CD4-positive, alpha-beta T cell treated with Interleukin-17A for 1 hour (primary cell): ENCODE measurements at places on chromosomes 2 and 18.

GRCh38 chr2:131557558-131558321, 30.1 kb downstream of the CCDC74A start:
- DNase-seq = no peak

DNA sequence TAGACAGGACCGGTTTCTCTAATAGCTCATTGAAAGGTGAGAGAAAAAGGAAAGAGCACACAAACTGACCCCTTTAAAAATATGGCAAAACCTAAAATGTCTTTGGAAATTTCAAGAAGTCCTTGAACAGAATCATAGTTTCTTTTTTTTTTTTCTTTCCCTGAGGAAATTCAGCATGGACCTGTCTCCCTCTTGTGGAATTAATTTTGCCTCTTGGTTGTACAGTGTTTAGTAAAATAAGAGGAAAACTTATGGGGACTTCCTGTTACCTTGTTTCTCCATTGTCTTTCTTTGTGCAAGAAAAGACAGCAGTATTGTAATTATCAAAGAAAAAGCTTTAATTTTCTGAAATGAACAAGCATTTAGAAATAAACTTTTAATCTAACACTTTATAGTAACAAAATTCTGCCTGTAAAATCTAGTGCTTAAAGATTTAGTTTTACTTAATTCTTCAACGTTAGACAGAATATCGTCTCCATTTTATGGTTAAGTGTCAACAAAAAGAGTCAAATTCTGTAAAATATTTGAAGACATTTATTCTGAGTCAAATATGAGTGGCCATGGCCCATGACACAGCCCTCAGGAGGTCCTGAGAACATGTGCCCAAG, 176.3 kb upstream of the NABP1 start:
- no peak for DNase-seq

- DNase-seq = no peak
Measured at GRCh38 chr2:5915881-5916310, 223.7 kb downstream of the SOX11 start.

DNA sequence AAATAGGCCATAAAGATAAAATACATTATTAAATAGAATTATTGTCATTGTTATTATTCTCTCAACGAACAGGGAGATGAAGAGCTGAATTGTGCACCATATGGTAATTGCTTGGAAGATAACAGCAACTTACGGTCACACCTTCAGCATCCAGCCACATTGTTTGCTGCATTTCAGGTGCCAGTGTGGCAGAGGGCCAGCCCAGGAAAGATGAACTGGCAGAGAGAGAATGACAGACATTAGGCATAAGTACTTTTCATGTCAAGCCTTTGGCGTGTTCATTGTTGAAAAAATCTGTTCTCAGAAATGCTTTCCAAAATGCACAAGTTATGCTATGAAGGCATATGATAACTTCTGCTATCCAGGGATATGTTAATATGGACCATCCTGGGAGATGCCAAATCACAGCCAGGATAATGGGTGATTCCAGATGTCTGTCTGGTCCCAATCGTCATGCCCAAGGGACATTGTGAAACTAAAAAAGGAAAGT, 748.6 kb upstream of the PIK3C3 start:
- no peak for DNase-seq

- no peak for DNase-seq
Measured at GRCh38 chr2:38073211-38074057, 2.5 kb downstream of the CYP1B1 start.

DNA sequence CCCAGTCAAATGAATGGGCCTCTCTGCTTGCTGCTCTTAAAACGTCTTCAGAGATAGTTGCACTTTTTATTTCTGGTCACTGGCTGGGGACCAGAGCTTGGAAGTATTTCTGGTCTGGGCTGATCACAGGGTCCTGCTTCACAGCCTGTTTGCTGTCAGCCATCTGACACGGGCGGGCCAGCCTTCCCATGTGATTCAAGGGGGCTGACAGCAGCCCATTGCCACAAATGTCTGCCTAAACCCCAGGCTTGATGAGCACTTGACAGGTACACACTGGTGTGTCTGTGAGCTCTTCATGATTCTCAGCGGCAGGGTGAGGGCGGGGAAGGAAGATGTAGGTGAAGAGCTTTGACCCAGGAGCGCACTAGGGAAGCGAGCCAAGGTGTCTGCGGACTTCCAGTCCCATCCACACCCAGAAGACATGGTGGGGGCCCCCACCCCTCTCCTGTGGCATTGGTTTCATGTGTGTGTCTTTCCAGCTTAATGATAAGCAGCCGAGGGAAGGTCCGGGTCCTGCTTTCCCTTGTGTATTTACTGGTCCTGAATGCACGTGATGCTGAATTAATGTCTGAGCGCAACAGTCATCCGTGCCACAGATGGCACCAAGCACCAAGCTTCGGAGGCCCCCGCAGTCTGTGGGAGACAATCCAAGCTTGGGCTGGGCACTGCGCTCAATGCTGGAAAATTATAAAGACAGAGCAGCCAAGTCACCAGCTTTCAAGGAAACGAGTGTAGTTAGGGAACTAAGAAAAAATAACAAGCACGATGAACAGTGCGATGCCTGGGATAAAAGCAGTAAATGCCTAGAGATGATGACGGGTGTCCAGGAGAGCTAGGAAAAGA, 73.3 kb downstream of the SH3BP4 start:
- DNase-seq = no peak

- no peak for DNase-seq
Measured at GRCh38 chr2:151855111-151855510, 26.9 kb upstream of the ARL5A start.
